ENCODE measurements at places on chromosomes 7 and 10.

DNA sequence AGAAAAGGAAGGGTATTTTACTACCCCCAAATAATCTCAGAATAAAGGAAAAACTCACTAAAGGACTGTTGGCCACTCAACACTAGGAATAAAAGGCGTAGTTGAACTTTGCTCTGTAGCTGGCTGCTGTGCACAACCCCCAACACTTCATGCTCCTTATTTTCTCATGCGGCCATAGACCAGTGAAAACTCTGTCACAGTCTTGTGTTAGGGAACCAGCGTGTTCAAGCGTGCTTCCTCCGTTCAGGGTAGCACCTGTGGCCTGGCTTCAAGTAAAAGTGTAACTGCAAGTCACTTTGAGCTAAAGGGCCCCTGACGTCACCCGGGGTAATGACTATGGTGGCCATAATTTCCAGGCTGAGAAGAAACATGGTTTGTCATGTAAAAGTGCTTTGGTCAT, 27.0 kb downstream of the BLNK start:
- no peak for DNase-seq

DNA sequence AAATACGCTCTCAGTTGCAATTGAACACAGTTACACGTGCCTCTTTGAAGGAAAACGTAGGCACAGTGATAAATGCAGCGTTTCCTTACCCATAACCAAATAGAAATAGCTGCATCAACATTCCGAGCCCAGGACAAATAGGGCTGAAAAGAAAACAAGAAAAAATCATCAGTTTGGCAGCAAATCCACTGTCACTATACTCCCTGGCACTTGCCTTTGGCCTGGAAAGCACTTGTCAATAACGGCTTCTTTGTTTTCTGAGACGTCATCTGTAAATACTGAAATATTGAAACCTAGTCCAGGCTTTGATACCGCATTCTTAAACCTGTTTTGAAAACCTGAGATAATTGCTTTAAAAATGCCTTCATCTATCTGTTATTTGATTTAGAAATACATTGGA, 167.2 kb upstream of the AKR1E2 start:
- no peak for DNase-seq

- no peak for DNase-seq
These were observed 5.7 kb upstream of the TIAL1 start for GRCh38 chr10:119602241-119603095.

GRCh38 chr10:11377267-11377666, 234.2 kb downstream of the USP6NL start:
- no peak for DNase-seq

- no peak for DNase-seq
These were observed 20.0 kb downstream of the ZNF786 start for GRCh38 chr7:149070372-149071125.

DNA sequence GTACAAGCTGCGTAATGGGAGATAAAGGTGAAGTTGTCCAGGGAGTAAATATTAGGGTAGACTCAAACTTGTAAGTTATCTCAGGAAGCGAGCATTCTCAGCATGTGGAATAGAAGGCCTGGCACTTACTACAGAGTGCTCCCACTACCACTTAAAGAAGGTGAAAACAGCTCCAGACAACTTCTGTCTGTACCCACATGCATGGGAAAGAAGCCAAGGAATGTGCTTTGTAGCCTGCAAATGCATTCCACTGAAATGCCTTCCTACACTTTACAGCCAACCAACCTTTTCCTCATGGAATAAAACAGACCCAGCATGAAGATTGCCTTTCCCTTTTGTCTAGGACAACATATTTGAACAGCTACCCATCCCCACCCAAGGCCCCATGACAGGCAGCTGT, 45.4 kb upstream of the NPSR1 start:
- DNase-seq, result no peak

Data from CD4-positive, alpha-beta memory T cell (primary cell).